Activated CD4-positive, alpha-beta T cell treated with anti-CD3 and anti-CD28 coated beads, Interleukin-2, amount 10 ng/mL, durations not matched to agents 24 days and 14 days (primary cell): ENCODE measurements at places on chromosomes 3 and 15.
A peak's percentile ranks its signal among the peaks of the same experiment; 100 is the strongest.

DNA sequence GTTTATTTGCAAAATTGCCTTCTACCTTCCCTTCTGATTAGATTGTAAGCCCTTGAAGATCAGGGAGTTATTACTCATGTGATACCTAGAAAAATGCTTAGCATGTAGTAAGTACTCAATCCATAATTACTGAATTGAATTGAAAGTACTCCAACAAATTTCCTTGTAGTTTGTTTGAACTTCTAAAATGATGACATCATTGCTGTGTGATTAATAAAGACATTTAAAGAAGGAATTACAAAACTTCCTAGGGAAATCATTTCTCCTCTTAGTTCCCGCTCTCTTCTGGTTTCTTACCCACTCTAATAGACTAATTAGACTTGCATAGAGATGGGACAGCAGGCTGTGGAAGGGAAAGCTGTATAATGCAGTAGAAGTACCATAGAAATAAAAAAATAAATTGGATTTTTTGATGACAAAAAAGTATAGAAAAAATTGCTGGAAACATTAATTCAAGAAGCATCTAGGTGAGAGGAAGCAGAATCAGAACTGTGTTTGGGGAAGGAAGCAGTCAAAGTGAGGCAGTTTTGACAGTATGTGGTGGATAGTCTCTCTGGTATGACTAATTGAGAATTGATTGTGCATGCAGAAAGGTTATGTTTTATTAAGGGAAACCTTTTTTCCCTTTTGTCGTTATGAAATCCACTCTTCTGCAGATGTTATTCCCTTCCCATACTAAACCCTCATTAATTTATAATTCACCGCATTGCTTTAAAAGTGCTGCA is 93.0 kb downstream of the ALCAM start:
- peaks cover 1% of the 10 kb centered on the region for H3K27me3 ChIP-seq
- DNase-seq = no peak
- H3K4me3 ChIP-seq = no peak overlapping the region
- no peaks in the 10 kb centered on the region for H3K36me3 ChIP-seq

- no peaks in the 10 kb centered on the region for H3K4me1 ChIP-seq
- H3K4me3 ChIP-seq = no peak overlapping the region
- H3K27ac ChIP-seq = no peak overlapping the region
- H3K27me3 ChIP-seq = no peaks in the 10 kb centered on the region
- no peaks in the 10 kb centered on the region for H3K36me3 ChIP-seq
- DNase-seq = no peak
Observed at GRCh38 chr3:24086617-24087404, 141.7 kb downstream of the NR1D2 start.

DNA sequence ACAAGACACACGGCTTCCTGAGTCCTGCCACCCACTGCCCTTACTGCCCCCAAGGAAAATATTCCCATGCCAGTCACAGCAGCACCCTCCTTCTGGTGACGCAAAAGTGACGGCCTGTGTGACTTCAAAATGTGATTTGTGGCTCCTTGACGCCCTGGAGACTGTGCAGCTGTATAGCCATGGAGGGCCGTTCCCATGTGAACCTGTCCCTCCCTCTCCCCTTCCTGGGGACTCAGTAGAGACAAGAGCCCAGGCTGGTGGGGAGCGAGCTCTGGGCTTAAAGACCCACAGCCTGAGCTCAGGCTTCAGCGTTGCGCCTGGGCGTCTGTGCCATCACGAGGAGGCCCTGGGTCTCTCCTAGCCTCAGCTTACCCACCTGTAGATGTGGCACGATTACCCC is 78.2 kb downstream of the TOP2B start:
- H3K36me3 ChIP-seq = no peaks in the 10 kb centered on the region
- no peak overlapping the region for H3K27ac ChIP-seq
- no peak for DNase-seq
- H3K27me3 ChIP-seq = no peaks in the 10 kb centered on the region
- no peak overlapping the region for H3K4me3 ChIP-seq

DNA sequence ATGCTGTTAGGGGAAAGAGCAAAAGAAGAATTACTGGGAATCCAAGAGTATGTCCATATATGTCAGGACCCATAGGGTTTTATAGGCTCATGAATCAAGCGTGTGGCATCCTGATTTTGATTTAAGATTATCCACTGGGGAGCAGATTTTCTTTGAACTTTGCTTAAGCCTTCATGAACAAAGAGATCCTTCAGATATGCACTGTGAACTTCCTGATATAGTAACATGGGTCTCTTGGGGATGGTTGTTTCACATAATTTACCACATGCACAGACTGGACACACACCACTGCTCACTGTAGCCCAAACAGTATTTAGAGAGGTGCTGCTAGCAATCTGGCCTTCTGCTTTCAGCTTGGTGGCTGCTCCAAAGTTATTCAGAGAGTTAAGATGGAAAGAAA is 200.9 kb upstream of the ZPLD1 start:
- DNase-seq = no peak
- H3K36me3 ChIP-seq = no peaks in the 10 kb centered on the region
- no peak overlapping the region for H3K27ac ChIP-seq

GRCh38 chr3:131299836-131300235 is 81.7 kb upstream of the NUDT16 start:
- no peaks in the 10 kb centered on the region for H3K36me3 ChIP-seq
- no peak overlapping the region for H3K4me3 ChIP-seq
- peaks cover 1% of the 10 kb centered on the region for H3K27me3 ChIP-seq
- DNase-seq = no peak

DNA sequence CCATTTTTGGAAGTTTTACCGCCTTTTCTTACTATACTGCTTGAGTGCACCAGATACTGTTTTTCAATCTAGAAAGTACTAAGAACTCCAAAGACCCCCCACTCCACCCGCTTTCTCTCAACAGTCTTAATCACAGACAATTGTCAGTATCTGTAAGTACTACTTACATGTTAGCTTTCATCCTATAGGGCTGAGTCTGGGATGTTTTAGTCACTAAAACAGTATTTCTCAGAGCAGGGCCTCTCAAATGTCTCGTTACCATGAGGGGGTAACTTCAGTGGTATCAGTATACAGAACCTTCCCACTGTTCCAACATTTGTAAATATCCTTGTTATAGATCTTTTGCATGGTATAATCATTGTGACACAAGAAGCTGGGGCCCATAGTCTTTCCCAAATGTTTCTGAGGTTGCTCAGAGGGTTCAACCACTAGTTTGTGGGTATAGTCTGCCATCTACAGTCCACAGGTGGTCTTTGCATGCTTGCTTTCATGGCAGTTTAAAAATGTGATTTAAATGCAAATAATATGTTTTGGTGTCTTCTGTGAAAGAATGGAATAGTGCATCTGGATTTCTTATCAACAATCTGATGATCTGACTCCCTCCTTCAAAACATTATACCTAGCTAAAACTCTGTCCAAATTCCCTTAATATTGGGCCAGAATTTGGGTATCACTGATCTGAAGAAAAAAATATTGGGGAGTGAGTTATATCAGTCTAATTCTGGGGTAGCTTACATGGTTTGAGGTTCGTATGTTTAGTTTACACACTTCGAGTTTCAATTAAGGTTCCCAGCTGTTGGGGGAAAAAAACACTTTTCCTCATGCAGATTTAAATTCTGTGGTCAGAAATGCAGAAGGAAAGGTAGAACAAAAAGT is 18.0 kb upstream of the DNAJC13 start:
- peaks cover 20% of the 10 kb centered on the region for H3K27me3 ChIP-seq
- DNase-seq = peak; percentile 75
- H3K4me3 ChIP-seq = no peak overlapping the region
- no peaks in the 10 kb centered on the region for H3K36me3 ChIP-seq
- H3K4me1 ChIP-seq = no peaks in the 10 kb centered on the region

GRCh38 chr3:144289057-144289456 is 317.4 kb downstream of the DIPK2A start:
- H3K4me1 ChIP-seq = no peaks in the 10 kb centered on the region
- no peaks in the 10 kb centered on the region for H3K27me3 ChIP-seq
- DNase-seq = no peak

DNA sequence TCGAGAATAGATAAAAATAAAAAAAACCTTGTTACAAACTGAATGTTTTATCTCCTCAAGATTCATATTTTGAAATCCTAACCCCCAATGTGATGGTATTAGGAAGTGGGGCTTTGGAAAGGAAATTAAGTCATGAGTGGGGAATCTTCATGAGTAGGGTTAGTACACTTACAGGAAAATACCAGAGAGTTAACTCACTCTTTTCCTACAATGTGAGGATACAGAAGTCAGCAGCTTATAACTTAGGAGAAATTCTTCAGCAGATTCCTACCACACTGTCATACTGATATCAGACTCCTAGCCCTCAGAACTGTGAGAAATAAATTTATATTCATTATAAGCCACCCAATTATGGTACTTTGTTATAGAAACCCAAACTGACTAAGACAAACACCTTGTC is 453.1 kb downstream of the GBE1 start:
- no peaks in the 10 kb centered on the region for H3K27me3 ChIP-seq
- no peaks in the 10 kb centered on the region for H3K36me3 ChIP-seq
- H3K4me1 ChIP-seq = no peaks in the 10 kb centered on the region
- no peak overlapping the region for H3K4me3 ChIP-seq
- no peak for DNase-seq
- no peak overlapping the region for H3K27ac ChIP-seq

- H3K27ac ChIP-seq = no peak overlapping the region
- DNase-seq = no peak
- no peaks in the 10 kb centered on the region for H3K27me3 ChIP-seq
- H3K4me1 ChIP-seq = no peaks in the 10 kb centered on the region
- no peaks in the 10 kb centered on the region for H3K36me3 ChIP-seq
Observed at GRCh38 chr3:3086239-3086638, 23.9 kb downstream of the IL5RA start.

DNA sequence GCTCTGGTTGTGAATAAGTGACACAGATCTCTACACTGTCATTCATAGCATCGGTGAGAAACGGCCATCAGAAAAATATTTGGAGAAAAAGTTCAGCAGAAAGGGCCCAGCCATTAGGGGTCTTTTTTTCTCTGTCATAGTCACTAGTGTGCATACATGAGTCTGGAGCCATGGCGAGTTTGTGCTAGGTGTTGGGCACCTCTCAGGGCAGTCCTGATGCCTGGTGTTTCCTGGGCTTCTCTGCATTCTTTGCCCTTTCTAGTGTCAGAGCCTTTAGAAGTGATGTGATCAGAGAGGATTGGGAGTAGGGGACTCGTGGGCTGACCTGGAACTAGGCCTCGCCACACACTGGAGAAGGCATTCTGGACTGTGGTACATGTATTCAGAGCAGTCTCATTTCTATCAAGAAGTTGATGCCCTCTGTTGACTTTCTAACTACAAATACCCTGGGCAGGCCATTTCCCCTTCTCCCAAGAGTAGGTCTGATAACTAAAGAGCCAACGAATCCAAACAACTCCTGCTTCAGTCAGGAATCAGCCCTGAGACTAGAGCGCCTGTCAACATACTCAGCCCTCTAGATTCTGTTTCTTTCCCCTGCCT is 1.6 kb downstream of the KY start:
- no peak for DNase-seq
- H3K4me3 ChIP-seq = no peak overlapping the region
- no peak overlapping the region for H3K27ac ChIP-seq
- no peaks in the 10 kb centered on the region for H3K36me3 ChIP-seq

DNA sequence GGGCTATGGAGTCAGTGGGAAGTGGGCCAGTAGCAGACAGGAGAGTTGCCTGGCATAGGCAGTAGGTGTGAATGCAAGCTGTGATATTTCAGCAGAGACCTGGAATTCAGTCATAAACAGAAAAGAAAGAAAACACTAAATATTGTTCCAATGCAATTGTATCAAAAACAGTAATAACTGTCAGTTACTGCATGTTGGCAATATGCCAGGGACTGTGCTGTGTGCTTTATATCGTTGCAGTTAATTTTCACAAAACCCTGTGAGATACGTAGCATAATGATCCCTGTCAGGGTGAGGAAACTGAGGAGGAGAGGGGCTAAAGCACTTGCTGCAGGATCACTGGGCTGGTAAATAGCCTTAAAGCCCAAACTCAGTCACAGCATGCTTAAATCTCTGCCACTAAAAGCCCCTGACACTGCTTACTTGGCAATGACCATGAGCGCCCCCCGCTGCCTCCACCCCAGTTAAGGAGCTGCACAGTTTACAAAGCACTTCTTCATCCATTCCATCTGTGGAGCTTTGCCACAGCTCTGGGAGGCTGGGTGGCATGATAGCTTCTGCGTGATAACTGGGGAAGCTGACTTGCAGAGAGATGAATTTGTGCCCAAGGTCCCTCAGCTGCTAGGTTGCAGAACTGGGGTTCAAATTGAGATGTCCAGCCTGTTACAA is 3.9 kb downstream of the SLC6A1 start:
- H3K4me3 ChIP-seq = no peak overlapping the region
- H3K36me3 ChIP-seq = no peaks in the 10 kb centered on the region
- H3K4me1 ChIP-seq = peaks cover 3% of the 10 kb centered on the region

- no peak overlapping the region for H3K4me3 ChIP-seq
- no peak for DNase-seq
- no peaks in the 10 kb centered on the region for H3K36me3 ChIP-seq
- no peak overlapping the region for H3K27ac ChIP-seq
- no peaks in the 10 kb centered on the region for H3K4me1 ChIP-seq
Observed at GRCh38 chr15:34780725-34781124, 14.6 kb downstream of the ACTC1 start.

- DNase-seq = peak; percentile 83
- peaks cover 7% of the 10 kb centered on the region for H3K4me1 ChIP-seq
- H3K27ac ChIP-seq = no peak overlapping the region
- peaks cover 58% of the 10 kb centered on the region for H3K27me3 ChIP-seq
- no peak overlapping the region for H3K4me3 ChIP-seq
- no peaks in the 10 kb centered on the region for H3K36me3 ChIP-seq
Observed at GRCh38 chr3:98343647-98344507, 9.8 kb upstream of the OR5K4 start.

DNA sequence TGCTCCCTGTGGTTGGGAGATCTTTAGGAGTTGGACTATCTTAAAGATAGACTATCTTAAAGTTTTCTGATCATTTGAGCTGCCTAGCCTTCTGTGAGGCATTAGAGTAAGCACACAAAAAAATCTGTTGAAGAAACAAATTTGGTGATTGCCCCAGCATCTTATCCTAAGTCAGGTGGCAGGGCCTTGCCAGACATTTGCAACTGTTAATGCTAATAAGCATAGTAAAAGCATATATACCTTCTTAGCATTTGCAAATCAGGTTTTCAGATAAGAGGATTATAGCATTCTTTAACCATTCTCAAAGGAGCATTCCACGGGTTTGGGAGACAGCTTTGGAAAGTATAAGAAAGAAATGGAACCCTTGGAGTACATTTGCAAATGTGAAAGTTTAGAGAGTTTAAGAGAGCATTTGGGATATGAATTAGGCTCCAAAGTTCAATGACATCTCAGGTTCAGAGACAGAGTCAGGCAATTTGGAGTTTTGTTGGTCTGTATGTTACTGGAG is 61.0 kb downstream of the SEMA6D start:
- no peak for DNase-seq
- H3K27me3 ChIP-seq = no peaks in the 10 kb centered on the region
- no peaks in the 10 kb centered on the region for H3K36me3 ChIP-seq
- H3K27ac ChIP-seq = no peak overlapping the region

- H3K36me3 ChIP-seq = no peaks in the 10 kb centered on the region
- no peak overlapping the region for H3K4me3 ChIP-seq
- H3K27me3 ChIP-seq = peaks cover 19% of the 10 kb centered on the region
- peaks cover 25% of the 10 kb centered on the region for H3K4me1 ChIP-seq
- peak; percentile 87 for DNase-seq
Observed at GRCh38 chr15:101258238-101259144, 6.6 kb upstream of the CHSY1 start.
